DMS 273 treated with DMSO at 0.1 percent for 48 hours (cell line): ENCODE measurements at places on chromosomes 5 and 9.

GRCh38 chr5:116738239-116738614 lies 163.6 kb upstream of the SEMA6A start:
- no peak for DNase-seq

DNA sequence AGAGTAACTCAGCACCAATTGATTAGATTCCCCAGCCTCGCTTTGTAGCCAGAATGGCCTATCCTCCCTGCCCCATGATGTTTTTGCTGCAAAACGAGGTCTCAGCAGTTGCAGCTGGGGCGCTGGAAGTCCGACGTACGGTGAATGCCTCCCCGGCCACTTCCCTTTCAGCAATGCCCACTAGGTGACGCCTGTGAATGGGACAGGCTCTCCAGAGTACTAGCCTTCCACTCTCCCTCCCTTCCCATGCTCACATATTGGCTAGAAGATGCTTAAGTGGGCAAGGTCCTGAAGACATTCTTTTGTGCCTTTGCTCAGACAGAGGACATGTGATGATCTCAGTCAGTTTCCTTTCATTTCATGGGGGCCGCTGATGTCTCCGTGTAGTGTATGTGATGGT lies 50.8 kb downstream of the DMRT2 start:
- no peak for DNase-seq

DNA sequence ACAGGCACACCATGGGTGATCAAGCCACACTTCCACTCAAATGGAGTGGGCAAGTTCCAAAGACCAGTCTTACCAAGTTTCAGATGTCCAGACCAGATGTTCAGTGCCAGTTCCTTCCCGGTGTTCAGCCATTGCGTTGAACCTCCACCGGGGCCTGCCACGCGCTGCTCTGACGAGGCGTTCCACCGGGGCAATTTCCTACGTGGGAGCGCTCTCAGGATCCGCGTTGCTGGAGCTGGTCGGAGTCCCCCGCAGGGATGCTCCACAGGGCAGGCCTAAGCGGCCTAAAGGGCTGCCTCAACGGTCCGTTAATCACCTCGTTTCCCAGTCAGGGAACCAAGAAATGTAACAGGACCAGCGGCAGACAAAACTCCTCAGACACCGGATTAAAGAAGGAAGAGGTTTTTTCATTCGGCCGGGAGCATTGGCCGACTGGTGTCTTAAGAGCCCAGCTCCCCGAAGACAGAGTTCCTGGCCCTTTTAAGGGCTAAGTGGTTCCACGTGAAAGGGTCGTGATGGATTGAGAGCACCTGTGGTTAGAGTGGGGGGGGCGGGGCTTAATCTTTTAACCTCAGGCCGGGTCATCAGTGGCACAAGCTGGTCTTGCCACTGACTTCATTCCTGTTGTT lies 35.7 kb upstream of the PPP1R26 start:
- DNase-seq, result no peak

DNA sequence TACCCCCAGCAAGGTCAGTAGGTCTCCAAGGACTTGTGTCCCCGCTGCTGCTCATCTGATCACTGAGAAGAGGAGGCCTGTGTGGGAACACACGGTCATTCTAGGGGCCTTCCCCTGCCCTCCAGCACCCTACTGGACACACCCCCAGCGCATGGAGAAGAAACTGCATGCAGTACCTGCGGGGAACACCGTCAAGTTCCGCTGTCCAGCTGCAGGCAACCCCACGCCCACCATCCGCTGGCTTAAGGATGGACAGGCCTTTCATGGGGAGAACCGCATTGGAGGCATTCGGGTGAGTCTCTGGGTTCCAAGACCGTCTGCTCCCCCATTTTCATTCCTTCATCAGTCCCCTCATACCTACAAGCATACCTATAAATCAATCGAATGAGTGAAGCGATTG lies 4.1 kb downstream of the FGFR4 start:
- DNase-seq, result no peak

- DNase-seq, result no peak
These were observed 17.4 kb downstream of the ANKS6 start for GRCh38 chr9:98778711-98779530.

DNA sequence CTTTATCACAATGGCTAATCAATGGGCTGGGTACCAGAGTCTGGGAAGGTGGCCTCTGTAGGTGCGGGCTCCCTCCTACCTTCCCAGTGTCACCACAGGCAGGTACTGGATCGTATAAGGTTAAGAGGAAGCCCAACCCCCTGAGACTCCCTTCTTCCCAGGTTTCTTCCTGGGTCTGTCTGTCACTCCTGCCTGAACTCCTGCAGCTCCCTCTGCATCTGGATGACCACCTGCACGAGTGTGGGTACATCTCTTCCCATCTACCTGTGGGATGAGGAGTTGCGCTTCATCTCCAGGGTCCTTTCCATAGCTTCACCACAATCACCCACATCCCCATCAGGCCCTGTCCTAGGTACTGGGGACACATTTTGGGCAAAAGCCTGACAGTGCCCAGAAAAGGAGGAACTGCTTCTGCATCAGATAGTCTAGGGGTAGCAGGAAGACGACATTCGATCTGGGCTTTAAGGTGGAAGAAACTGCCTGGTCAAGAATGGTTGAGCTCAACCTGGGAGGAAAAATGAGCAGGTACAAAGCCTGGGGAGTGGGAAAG lies 112.2 kb upstream of the ALDH1B1 start:
- no peak for DNase-seq

GRCh38 chr5:8528106-8528505 lies 659.2 kb downstream of the MTRR start:
- DNase-seq, result no peak

- DNase-seq, result no peak
These were observed 122.3 kb downstream of the GNAQ start for GRCh38 chr9:77909306-77909705.

DNA sequence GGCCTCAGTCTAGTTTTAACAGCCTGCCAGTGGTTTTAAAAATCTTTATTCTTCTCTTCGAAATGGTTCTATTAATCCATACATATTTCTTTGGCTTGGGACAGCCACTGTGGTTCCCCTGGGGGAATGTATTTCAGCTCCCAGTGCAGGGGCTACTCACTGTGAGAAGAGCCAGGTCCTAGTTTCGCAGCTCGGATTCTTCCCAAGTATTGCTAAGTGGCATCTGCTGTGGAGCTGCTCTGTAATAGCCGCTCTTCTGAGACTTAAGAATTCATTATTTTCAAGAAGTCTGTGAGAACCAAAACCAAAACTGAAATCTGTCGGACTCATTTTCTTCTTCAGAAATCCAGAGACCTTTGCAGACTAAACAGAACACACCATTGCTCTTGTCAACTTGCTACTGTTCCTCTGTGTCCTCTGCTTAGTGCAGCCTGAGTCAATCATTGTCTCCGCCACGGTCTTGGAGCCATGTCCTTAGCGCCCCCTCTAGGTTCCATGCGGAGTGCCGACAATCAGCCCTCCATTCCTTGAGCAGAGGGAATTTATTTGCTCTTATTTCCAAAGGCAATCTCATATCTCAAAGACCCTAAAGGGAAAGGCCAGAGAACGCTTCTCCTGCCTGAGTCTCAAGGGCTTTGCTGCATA lies 478.2 kb downstream of the SPATA31D1 start:
- DNase-seq, result no peak

- DNase-seq, result no peak
These were observed 33.4 kb upstream of the GNPDA1 start for GRCh38 chr5:142046191-142046590.

GRCh38 chr9:22158271-22158670 lies 149.2 kb upstream of the CDKN2B start:
- no peak for DNase-seq

DNA sequence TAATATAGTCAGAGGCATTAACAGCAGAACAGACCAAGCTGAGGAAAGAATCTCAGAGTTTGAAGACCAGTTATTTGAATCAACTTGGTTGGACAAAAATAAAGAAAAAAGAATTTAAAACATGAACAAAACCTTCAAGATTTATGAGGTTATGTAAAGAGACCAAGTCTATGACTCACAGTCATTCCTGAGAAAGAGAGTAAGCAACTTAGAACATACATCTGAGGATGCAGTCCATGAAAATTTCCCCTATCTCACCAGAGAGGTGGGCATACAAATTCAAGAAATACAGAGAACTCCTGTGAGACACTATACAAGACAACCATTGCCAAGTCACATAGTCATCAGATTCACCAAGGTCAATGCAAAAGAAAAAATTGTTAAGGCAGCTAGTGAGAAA lies 17.4 kb upstream of the C9orf72 start:
- DNase-seq, result no peak

GRCh38 chr5:133141746-133142145 lies 89.9 kb downstream of the HSPA4 start:
- DNase-seq, result no peak

DNA sequence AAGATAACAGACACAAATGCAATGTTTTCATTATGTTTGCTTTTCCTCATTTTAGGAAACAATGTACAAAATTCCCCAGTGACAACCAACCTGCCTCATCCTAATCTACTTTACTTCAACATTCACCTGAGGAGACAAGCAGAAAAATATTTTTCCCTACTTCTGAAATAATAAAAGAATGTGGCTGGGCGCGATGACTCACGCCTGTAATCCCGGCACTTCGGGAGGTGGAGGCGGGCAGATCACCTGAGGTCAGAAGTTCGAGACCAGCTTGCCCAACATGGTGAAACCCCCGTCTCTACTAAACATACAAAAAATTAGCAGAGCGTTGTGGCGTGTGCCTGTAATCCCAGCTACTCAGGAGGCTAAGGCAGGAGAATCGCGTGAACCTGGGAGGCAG lies 36.9 kb downstream of the MYO10 start:
- DNase-seq, result no peak

- no peak for DNase-seq
These were observed at the start of gene PKD2L2 for GRCh38 chr5:137888863-137889759. PKD2L2 (plus strand) TSS chr5:137889457; CDS start chr5:137889492, 35 bp downstream.

- DNase-seq, result peak; percentile 87
These were observed 25.9 kb upstream of the UNC5A start for GRCh38 chr5:176784218-176785165.

GRCh38 chr5:172770374-172770674 lies 671 bp downstream of the DUSP1 start:
- DNase-seq, result no peak

- DNase-seq, result no peak
These were observed 22.7 kb downstream of the RCL1 start for GRCh38 chr9:4815381-4815956.

GRCh38 chr9:127905788-127906191 lies 6.4 kb upstream of the ST6GALNAC6 start:
- no peak for DNase-seq

DNA sequence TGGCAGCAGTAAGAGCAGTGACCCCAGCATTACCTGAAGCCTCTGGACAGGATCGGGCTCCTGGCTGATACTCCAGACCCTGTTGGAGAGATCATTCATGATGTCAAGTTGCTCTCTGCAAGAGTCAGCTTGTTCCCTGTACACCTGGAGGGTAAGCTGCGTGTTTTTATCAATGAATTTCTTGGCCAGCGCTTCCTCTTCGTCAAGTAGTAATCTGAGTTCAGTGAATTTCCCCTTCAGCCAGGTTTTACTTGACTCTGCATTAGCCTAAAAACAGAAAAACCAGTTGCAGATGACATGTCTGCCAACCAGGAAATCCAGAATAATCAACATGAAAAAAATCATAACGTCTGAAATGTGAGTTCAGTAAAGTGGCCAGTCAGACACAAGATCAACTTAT lies 19.1 kb downstream of the TRIM14 start:
- DNase-seq, result no peak

GRCh38 chr5:50745221-50745910 lies 78.9 kb downstream of the PARP8 start:
- no peak for DNase-seq

DNA sequence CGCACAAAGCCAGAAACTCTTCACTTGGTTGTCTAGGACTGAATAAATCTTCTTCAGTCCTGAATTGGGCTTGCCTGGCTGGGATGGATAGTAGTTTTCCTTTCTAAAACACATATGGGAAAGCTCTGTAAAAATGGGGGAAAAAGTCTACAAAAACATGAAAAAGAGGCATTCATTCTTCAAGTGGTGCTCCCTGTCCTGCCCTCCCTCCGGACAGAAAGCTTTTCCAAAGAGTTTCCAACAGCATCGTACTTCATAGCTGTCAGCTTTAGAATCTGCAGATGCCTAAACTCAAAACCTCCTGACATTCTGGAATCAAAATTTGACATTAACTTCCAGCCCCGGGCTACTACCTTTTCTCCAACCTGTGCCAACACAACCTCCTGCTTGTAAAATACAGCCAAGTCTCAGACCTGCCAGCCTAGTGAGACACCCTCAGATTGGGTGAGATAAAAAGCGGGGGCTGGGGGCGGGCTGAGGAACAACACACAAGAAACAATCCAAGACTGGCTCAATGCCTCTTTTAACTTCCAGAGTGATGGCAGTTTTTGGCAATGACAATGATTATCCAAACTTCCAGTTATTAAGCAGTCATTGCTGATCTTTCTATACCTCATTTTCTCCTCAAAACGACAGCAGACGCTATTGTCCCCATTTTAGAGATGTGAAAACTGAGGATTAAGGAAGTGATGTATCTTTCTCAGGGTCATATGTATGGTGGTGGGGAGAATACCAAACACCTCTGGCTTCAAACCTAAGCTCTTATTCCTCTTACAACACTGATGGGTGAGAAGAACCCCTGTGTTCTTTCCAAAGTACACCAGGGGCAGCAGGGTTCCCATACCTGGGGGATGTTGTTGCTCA lies 1.3 kb downstream of the TNC start:
- DNase-seq, result no peak

GRCh38 chr9:17481565-17481964 lies 97.3 kb upstream of the SH3GL2 start:
- no peak for DNase-seq

GRCh38 chr5:5116956-5117355 lies 23.2 kb upstream of the ADAMTS16 start:
- no peak for DNase-seq

GRCh38 chr9:99726758-99727157 lies 94.9 kb upstream of the NR4A3 start:
- no peak for DNase-seq

- DNase-seq, result no peak
These were observed 55.3 kb downstream of the ZNF366 start for GRCh38 chr5:72451741-72452505.

GRCh38 chr5:149940077-149940574 lies 4.5 kb downstream of the PDE6A start:
- no peak for DNase-seq

DNA sequence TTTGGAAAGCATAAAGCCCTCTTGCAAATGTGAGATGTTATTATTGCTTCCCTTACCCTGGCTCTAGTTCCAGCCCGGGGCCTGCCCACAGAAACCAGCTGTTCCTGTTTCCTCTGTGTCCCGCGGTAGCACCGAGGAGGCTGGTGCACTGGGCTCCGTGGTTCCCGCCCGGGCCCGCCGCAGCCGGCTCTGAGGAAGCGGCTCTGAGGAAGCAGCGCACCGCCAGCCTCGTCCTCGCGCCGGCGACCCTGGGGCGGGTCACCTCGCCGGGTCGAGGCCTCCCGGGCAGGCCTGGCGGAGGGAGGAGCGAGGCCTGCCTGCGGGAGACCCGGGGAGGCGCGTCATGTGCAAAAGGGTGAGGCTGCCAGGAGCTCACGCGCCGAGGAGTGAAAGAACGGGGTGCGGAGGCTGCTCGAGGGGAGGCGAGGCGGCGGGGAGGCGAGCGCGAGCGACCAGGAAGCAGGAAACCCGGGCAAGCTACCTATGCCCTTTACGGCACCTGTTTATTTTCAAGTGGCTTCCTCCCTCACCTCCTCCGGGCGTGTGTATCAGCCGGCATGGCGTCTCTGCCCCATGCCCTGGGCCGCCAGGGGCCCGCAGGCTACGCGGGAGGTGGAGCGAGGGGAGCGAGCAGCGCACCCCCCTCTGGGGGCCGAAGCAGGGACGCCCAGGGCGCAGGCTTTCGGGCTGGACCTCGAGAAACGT lies 61.3 kb upstream of the MEGF10 start:
- no peak for DNase-seq
